ENCODE measurements at places on chromosomes 12 and 14.

DNA sequence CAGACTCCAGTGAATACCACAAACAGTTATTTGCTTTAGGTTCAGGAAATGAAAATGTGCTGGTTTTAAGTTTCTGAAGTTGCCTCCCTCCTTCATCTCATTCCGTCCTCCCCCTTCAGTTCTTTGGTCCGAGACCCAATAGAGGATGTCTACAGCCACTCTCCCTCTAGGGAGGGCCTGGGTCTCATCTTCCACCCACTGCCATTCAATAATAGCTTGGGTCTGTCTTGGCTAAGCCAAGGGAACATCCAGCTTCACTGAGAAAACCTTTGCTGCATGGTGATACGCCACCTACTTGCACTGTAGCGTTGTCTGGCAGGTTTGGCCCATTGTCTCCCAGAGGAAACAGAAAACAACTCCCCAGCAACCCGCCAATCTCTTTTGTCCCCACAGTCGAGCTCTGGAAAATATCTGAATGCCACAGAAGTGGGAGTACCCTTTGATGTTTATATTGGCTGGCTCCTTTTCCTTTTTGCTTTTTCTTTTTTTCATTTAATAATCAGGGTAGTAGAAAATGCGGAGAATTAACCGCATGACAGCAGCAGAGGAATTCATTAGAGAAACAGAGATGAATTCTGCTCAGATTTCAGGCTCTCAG lies 380.1 kb downstream of the RAD51B start:
- no peak for DNase-seq

- DNase-seq = no peak
Observed at GRCh38 chr12:96425321-96425720, 25.1 kb upstream of the CDK17 start.

- no peak for DNase-seq
Observed at GRCh38 chr12:75715323-75715644, 203.9 kb upstream of the KRR1 start.

- DNase-seq = no peak
Observed at GRCh38 chr12:69343885-69344612, 4.1 kb upstream of the LYZ start.

- DNase-seq = no peak
Observed at GRCh38 chr12:87943762-87944161, 85.4 kb downstream of the C12orf50 start.

- DNase-seq = no peak
Observed at GRCh38 chr12:128240745-128241144, 26.2 kb upstream of the TMEM132C start.

- DNase-seq = no peak
Observed at GRCh38 chr12:64544371-64545080, 65.8 kb upstream of the RASSF3 start.

DNA sequence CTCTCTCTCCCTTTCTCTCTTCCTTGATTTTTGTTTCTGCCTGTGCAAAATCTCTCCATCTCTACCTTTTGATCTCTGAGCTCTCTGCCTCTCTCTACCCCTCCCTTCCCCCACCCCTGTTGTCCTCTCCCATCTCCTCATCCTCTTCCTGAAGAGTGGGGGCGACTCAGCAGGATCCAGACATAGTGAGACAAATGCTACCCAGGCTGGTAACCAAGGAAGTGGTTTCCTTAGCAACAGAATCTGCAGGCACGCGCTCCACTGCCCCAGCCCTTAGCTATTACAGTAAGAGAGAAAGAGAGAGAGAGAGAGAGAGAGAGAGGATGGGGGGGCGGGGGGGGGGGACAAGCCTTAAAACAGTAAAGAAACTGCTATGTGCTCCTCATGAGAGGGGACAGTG lies 85.6 kb downstream of the CMKLR1 start:
- no peak for DNase-seq

- DNase-seq = no peak
Observed at GRCh38 chr14:79037593-79037992, 867.4 kb downstream of the NRXN3 start.

DNA sequence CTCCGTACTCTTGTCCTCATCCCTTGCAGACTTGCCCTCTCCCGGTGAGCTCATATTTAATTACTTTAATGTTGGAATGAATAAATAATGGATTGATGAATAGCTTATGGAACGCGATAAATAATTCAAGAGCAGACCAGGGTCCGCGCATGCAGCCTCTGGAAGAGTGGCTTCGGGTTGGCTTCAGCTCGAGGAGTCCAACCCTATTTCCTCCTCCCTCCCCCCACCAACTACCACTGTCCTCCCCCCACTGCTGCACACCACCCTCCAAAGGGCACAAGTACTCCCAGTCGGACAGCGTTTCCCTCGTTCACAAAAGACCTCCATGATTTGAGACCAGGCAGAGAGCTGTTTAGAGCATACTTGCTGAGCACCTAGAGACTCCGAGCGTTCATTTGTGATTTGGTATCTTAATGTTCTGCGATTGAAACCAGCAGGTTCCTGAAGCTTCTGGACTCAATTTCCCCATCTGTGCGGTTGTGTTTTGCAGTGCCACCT lies 647 bp upstream of the SIX1 start:
- DNase-seq = no peak

DNA sequence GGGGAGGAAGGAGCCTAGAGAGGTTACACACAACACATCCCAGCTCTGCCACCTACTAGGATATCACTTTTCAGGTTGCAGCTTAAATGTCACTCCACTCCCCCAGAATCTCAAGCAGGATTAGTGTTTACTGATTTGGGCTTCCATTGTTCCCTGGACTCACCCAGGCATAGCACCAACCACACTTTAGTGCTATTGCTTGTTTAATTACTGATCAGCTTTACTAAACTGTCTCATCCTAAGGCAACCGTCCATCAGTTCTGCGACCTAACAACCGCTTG lies 6.1 kb upstream of the KRT18 start:
- DNase-seq = no peak

DNA sequence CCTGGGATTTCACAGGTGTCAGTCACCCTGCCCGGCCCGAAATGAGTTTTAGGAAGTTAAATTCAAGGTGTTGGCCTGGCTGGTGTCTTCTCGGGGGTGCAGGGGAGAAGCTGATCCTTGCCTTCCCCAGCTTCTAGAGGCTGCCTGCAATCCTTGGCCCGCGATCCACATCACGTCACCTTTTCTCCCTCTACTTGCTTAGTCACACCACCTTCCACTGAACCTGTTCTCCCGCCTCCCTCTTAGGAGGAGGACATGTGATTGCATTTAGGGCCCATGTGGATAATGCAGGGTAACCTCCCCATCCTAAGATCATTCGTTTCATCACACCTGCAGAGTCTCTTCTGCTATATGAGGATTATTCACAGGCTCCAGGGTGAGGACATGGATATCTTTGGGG lies 25.4 kb upstream of the ATXN2 start:
- DNase-seq = no peak

- DNase-seq = no peak
Observed at GRCh38 chr14:23550131-23550811, 1.3 kb downstream of the ZFHX2 start.

- no peak for DNase-seq
Observed at GRCh38 chr12:107159384-107159900, 66.1 kb upstream of the CRY1 start.

DNA sequence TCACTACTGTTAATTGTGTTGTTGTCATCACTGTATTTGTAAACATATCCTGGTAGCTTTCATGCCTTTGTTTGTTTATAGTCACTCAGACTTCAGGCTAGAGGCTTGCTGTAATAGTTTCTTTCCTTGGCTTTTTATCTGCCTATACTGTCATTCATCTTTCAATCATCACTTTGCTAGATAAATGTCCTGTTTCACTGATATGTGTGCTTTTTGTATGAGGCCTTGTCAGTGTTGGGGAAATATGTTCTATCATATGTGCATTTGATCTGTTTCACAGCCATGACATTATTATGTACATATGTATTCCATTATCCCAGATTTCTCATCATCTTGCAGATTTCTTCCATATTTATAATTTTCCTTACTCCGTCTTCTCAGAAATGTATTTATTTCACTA lies 558.9 kb upstream of the LRFN5 start:
- DNase-seq = no peak

GRCh38 chr14:91277546-91278382 lies 33.3 kb upstream of the GPR68 start:
- DNase-seq = no peak

GRCh38 chr12:57846285-57846576 lies 298 bp downstream of the CTDSP2 start:
- no peak for DNase-seq

GRCh38 chr12:10182354-10183049 lies 3.7 kb downstream of the TMEM52B start:
- no peak for DNase-seq

GRCh38 chr14:100816950-100817901 lies 8.7 kb upstream of the MEG3 start:
- no peak for DNase-seq

GRCh38 chr12:87981495-87981894 lies 47.7 kb downstream of the C12orf50 start:
- DNase-seq = no peak

- DNase-seq = no peak
Observed at GRCh38 chr14:22319526-22320361, 269.3 kb downstream of the DAD1 start.

GRCh38 chr14:103022002-103022684 lies 35.2 kb downstream of the CDC42BPB start:
- DNase-seq = no peak

DNA sequence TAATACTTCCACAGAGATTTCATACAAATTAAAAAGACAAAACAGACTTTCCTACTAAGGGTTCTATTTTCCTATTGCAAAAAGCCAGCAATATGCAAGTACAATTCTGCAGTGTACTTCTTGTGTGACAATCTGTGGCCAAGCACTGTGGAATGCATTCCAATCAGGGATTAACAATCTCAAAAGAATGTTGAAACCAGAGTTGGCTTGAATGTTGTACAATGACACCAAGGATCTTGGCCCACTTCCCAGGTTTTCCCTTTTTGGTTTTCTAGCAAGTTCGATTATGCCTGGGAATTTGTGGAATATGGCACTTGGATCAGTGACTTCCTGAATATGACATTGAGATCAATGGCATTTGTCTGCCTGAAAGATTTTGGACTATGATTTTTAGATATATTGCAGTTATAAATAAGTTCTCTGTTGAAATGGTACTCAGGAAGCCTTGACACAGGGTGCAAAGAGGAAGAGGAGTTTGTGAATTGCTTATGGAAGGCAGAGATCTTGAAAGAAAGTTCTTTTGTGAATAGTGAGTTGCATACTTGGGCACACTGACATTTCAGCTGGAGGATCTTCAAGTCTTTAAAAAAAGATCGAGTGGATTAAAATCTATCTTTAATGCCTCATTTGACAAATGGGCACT lies 81.4 kb upstream of the FERMT2 start:
- no peak for DNase-seq

DNA sequence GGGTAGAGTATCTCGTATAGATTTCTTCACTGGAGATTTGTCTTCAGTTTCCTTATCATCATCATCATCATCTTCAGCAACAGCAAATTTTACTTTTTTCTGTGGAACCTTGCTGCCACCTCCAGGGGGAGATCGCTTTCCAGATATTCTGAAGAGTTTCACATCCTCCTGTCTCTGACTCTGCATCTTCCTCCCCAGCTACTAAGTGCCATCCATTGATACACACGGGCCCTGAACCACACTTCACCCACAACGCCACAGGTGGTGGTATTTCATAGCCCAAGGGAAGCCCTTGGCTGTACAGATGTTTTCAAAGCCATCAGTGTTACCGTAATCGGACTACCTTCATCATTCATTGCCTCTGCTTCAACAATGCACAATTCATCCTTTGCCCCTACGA lies 82.2 kb downstream of the PPP2R5C start:
- DNase-seq = peak; percentile 91

DNA sequence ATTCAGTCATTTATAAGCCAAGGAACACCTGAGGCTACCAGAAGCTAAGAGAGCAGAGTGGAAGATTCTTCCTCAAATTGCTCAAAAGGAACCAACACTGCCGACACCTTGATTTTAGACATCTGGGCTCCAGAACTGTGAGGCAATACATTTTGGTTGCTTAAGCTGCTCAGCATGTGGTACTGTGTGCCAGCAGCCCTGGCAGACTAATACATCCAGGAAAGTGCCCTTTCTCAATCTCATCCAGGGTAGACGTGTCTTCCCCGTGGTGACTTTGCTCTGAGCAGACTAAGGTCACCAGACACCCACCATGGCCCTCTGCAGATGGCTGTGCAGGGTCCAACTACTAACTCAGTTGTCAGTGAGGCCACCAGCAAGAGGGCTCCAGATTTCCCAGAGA lies 122.8 kb downstream of the VRK1 start:
- no peak for DNase-seq

DNA sequence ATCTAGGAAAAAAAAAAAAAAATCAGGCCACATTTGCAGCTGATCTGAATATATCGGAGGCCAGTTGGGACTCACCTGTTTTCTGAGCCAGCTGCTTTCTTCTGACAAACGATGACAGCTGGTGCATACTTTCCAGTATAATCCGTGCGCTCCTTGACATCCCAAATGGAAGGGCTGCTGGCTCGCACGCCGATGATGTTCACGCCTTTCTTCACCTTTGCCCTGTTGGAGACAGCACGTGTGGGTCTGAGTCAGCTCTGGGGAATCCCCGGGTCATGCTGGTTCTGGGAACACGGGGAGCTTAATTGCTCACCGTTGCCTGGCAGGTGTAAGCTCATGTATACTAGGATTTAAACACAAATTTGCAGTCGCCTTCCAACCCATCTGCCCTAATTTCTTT lies 372.8 kb downstream of the TMEM132D start:
- DNase-seq = no peak

GRCh38 chr12:104707194-104707593 lies 250.4 kb downstream of the CHST11 start:
- no peak for DNase-seq

- no peak for DNase-seq
Observed at GRCh38 chr14:21990116-21990515, 316.5 kb upstream of the OR4E1 start.

GRCh38 chr12:23222801-23223200 lies 597.8 kb downstream of the ETNK1 start:
- DNase-seq = no peak

DNA sequence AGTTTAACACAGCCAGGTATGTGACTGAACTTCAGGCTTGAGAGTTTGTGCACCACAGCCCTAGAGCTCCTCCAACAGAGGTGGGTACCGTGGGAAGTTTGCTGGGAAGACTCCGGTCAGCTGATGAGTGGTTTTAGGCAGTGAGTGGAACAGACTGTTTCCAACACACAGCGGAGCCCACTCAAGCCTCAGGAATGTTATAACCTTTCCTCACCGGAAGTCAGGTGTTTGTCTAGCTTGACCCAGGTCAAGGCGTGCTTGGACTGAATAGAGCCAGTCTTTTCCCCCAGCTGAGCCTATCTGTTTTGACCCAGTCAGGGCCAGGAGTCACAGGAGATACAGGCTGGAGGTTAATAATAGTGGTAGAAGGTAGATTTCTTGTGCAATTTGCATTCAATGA lies 138.4 kb upstream of the PARP11 start:
- DNase-seq = no peak

DNA sequence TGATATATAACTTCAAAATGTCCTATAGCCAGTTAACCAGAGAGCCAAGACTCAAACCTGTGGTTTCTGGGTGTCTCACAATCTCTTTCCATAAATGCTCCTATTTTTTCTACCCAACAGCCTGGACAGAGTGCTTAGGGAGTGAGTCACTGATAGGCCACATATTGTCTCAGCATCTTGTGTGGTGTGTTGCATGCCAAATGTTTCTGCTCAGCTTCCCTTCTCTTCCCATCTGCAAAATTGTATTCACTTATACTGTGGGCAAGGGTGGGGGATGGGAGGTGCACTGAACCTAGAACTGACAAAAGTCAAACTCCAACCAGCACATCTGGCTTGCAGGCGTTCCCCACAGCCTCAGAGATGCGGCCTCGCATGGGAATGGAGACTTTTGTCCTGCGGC lies 123.3 kb downstream of the KCNA5 start:
- no peak for DNase-seq

GRCh38 chr12:25337916-25338315 lies 87.2 kb upstream of the KRAS start:
- DNase-seq = no peak
